ENCODE measurements at places on chromosomes 6 and 20. TPM values are rescaled to one million over a fixed set of nuclear protein-coding genes. Genes with fewer than 3 reads are reported as not detected.

Gene NFATC2
- polyA plus RNA-seq: 2.7 TPM

Gene NKX2-4
- polyA plus RNA-seq: not detected

Gene BACH2
- polyA plus RNA-seq: 9.7 TPM

Gene DEFB123
- not detected for polyA plus RNA-seq

Gene CTCFL
- 1.9 TPM for polyA plus RNA-seq

Gene IGF2R
- polyA plus RNA-seq: 55.1 TPM

Gene PACSIN1
- 0.97 TPM for polyA plus RNA-seq

Gene TUBB2B
- 102 TPM for polyA plus RNA-seq

Gene HLA-DRB5
- 11.4 TPM for polyA plus RNA-seq

Gene JAG1
- 181 TPM for polyA plus RNA-seq

Gene PSORS1C1
- polyA plus RNA-seq: not detected

Gene GLP1R
- 0.65 TPM for polyA plus RNA-seq

Gene CCN6
- polyA plus RNA-seq: 3.6 TPM

Gene C6orf120
- 52.2 TPM for polyA plus RNA-seq

Gene PAQR8
- 37.1 TPM for polyA plus RNA-seq

Gene HLA-DQB1
- 6.5 TPM for polyA plus RNA-seq

Gene TP53TG5
- 1.6 TPM for polyA plus RNA-seq

Gene ZNF311
- polyA plus RNA-seq: 6.2 TPM

Gene HSPA1L
- 4.1 TPM for polyA plus RNA-seq

Gene HLA-DOB
- 0.15 TPM for polyA plus RNA-seq

Gene TBCC
- polyA plus RNA-seq: 23.3 TPM

Gene IRF4
- 0.14 TPM for polyA plus RNA-seq

Gene COL11A2
- 4.7 TPM for polyA plus RNA-seq

Gene PNPLA1
- polyA plus RNA-seq: 2.6 TPM

Gene ZBTB46
- polyA plus RNA-seq: 20.1 TPM

Gene CTAGE9
- polyA plus RNA-seq: not detected

Gene PNLDC1
- polyA plus RNA-seq: 0.46 TPM

Gene TP53INP2
- polyA plus RNA-seq: 13.5 TPM

Gene RGS19
- polyA plus RNA-seq: 5.3 TPM

Gene PGK2
- not detected for polyA plus RNA-seq

Gene SASH1
- 31.0 TPM for polyA plus RNA-seq

Gene NRN1
- polyA plus RNA-seq: 5.3 TPM

Gene KCNK16
- polyA plus RNA-seq: not detected

Gene FABP7
- 0.17 TPM for polyA plus RNA-seq

Gene DLK2
- polyA plus RNA-seq: 0.87 TPM

Gene OR12D3
- not detected for polyA plus RNA-seq

Gene HLA-DRA
- polyA plus RNA-seq: 95.9 TPM

Gene AKAP7
- 13.9 TPM for polyA plus RNA-seq

Gene UBD
- 1.8 TPM for polyA plus RNA-seq

Gene MKKS
- polyA plus RNA-seq: 38.3 TPM

Gene FOXQ1
- 15.2 TPM for polyA plus RNA-seq

Measured in right renal pelvis (tissue), 4 donors.